HFFc6 (cell line): ENCODE measurements at places on chromosomes 2 and 18.
A peak's percentile ranks its signal among the peaks of the same experiment; 100 is the strongest.

GRCh38 chr2:52686935-52687334 is 1080.7 kb upstream of the CHAC2 start:
- no peak for DNase-seq

- DNase-seq: peak; percentile 51
Measured at GRCh38 chr2:217713395-217714286, 289.2 kb downstream of the TNS1 start.

DNA sequence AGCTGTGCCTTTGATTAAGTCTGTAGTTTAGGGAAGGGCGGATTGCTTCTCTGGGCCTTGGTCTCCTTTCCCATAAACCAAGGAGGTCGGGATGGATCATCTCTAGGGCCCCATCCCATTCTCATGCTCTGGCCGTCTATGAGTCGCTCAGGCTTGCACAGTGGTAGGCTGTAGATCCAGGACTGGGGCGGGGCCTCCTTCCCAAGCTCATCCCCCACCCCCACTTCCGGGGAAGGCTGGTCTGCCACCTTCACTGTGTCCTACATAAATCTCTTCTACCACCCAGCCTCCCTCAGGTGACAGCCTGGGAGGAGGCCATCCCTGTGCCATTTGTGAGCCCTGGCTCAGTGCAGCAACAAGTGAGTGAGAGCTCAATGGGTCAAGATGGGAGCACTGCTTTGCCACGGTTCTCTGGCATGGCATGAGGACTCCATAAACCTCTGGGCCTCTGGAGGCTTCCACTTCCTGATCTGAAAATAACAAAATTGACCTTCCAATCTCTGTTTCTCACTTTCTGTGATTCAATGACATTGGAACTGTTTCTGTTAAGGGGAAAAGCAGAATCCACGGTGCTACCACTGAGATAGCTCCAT is 68.5 kb downstream of the SUMO1 start:
- no peak for DNase-seq

- peak; percentile 80 for DNase-seq
Measured at GRCh38 chr2:160869411-160869810, 290.8 kb upstream of the TANK start.

DNA sequence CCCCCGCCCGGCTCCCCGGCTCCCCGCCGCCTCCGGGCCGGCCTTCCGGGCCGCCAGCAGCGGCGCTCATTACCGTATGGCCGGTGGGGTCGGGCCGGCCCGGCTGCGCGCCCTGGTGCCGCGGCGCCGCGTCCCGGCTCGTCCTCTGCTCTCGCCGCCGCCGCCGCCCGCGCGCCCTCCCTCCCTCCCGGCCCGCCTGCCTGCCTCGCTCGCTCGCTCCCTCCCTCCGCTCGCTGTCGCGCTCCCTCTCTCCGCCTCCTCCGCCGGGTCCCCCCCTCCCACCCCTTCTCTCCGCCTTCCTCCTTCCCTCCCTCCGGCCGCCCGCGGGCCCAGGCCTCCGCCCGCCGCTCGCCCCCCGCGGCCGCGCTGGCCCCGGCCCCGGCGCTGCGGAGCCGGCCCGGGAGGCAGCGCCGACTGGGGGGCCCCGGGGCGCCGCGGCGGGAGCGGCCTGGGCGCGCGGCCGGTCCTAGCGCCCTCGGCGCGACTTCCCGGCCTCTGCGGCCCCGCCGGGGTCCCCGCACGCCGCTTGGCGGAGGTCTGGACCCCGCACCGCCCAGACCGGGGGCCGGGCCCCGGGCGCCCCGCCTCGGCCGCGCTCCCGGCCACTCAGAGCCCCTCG is at the start of gene DNMT3A:
Gene DNMT3A (minus strand): TSS at position 173 of the 619 bp plus-strand sequence. CDS start 27,941 bp downstream, outside the sequence.
- DNase-seq: no peak

DNA sequence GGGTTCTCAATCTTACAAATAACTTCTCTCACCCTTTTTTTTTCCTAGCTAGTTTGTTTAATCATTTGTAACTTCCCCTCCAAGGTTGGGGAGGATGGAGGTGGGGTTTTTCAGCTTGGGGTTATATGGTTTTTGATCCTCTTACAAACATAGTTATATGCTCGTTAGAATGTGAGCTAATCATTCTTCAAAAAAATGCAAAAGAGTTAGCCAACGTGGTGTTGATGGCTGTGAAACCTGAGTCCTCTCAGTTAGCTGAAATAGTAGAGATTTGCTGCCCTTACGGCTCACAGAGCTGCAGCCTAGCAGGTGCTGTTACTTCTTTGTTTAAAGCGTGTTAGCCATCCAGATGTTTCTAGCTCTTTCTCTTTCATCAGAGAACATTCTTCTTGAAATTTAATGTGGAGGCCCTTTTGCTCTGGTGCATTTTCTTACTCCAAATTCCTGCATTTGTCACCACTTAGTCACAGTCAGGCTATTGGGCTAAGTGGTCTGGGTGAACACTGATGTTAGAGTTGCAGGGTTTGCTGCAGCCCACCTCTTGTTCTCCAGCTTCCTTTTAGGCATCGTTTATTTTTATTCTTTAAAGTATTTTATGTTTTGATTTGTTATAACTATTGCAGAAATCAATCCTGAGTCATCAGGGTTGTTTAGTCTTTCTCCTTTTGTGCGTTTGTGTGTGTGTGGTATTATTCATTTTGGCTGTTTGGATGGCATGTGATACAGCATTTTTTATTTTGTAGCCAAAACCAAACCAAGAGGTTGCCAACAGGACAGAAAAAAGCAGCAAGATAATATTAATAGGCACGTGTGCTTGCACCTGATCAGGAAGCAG is 41.1 kb downstream of the LIMS1 start:
- DNase-seq: peak; percentile 80

DNA sequence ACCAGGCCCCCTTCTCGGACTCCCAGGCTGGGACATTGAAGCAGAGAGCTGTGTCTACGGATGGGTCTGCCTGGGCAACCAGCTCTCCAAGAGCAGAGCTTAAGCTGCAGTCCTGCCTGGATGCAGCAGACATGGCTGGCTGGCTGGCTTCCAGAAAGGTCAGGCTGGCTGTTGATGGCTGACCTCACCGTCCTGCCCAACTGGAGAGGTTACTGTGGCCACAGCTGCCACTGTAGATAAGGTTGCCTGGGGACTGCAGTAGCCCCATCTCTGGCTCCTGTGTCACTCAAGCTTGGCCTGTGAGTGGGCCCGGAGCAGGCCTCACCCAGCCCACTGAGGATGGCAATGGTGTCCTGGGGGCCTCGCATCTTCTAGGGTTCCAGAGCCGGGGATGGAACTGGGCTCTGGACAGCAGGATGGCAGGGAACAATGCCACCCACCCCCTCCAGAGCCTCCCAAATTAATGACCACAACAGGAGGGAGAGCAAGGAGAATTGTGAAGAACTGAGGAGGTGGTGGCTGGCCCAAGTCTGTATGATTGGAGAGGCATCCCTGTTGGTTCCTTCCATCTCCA is 37.0 kb upstream of the FOSL2 start:
- DNase-seq: no peak

GRCh38 chr2:96618596-96619283 is 19.4 kb downstream of the KANSL3 start:
- DNase-seq: no peak

GRCh38 chr2:42233976-42234441 is 64.9 kb downstream of the EML4 start:
- DNase-seq: peak; percentile 6

DNA sequence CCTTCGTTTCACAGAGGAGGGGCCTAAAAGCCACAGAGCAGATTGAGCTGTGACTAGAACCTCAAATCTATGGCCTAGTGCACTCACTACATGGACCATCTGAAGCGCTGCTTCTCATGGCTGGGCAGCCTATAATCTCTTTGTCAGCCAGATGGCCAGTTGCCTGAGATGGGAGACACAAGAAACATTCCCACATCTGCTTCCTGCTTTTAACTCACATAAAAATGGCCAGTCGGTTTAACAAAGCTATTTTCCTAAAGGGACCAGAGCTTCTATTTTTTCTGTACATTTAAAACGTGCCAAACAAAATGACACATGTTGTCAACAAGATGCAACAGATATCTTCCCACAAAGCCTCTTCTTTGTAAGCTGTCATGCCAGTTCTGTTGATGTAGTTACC is 173.8 kb downstream of the GFPT1 start:
- no peak for DNase-seq

DNA sequence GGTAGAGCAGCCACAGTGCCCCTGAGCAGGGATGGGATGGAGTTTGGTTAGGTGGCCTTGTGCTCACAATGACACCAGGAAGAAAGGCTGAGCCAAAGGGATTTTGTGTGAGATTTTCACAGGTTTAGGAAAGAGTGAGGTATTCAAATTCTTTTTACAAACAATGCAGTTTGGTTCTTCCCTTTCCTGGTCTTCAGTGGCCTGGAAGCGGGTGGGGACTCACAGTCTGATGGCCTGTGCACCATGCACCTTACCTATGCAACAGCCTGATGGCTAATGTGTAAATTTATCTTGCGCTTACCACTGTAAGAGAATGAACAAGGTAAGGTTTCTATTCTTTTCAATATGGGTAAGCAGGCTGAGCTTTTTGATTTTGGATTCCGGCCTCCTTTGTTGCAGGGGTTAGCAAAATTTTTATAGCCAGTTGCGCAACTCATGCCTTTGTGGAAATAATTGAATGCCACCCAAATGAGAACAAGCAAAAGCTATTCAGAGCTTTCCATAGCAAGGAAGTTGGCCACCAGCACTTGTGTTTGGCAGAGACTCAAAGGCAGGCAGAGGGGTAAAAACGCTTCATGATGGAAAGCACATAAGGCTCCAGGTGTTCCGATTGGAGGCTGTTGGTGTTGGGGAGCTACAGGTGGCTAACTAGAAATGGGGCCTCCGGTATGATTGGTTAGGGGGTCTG is 23.8 kb upstream of the IL1R2 start:
- DNase-seq: no peak

- DNase-seq: no peak
Measured at GRCh38 chr2:16189029-16189835, 248.9 kb downstream of the MYCN start.

- no peak for DNase-seq
Measured at GRCh38 chr18:22510697-22511096, 93.0 kb upstream of the CTAGE1 start.

DNA sequence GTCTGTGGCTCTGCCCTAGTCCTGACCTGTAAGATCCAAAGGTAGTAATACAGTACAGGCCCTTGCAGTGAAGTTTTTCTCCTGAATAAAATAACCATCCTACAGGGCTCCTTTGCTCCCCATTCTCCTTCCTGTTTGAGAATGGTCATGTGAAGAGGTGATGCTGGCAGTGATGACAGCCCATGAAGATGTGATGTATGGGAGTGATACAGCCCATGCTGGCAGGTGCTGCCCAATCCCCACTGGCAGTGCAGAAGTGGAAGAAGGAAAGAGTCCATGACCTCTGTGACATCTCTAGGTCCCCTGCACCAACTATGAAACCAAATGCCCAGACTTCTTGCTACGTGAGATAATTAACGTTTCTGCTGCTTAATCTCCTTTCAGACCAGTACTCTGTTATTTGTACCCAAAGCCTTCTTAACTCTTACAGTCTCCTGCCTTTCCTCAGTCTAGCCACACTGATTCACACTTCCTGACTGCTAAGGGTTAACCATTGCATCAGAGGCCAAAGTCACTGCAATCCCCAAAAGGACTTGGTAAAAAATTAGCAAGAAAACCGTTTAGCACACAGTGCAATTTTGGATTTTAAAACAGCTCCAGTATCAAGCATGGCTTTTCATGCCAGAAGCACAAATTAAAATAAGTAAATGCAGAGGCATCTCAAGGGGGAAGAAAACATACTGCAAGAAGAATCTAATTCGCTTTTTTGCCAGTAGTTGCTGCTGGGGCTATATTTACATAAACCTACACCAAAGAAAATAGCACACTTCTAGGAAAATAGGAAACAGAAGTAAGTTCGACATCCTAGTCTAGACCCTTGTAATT is 98.0 kb downstream of the STK39 start:
- DNase-seq: no peak

- DNase-seq: no peak
Measured at GRCh38 chr2:60885683-60886082, 4.3 kb downstream of the REL start.

DNA sequence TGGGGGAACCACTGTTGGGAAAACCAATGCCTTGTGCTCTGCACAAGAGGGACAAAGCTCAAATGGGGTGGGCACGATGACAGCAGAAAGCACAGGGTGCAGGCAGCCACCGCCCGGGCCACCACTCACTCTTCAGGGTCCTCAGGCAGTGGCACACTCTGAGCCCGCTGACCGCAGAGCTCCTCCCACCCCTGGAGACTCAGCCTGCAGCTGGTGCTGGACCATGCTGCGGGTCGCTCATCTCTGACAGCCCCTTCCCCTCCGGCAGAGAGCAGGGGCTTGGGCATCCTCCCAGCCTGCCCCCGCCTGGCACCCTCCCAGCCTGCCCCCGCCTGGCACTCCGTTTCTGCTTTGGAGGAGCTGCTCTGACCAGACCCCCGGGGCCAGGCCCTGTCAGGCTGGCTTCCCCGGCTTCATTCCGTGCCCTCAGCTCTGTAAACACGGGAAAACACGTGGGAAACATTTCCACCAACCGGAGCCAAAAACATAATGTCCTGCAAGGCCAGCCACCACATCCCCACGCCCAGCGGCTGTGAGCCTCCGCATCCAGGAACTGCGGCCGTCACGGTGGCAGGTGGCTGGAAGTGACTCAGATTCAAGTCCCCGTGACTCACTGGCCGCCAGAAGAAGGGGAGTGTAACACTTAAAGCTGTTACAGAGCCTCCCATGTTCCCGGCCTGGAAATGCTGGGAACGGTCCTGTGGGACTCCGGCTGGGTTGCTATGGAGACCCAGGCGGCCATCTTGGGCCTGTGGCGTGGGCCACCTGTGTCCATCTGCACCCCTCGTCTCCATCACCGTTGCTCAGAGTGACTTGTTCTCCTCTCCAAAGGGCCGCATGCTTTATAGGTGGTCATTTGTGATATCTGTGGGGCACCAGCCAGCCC is 6.8 kb upstream of the SNED1 start:
- peak; percentile 95 for DNase-seq

GRCh38 chr2:85380048-85380447 is 25.5 kb downstream of the ELMOD3 start:
- DNase-seq: no peak

DNA sequence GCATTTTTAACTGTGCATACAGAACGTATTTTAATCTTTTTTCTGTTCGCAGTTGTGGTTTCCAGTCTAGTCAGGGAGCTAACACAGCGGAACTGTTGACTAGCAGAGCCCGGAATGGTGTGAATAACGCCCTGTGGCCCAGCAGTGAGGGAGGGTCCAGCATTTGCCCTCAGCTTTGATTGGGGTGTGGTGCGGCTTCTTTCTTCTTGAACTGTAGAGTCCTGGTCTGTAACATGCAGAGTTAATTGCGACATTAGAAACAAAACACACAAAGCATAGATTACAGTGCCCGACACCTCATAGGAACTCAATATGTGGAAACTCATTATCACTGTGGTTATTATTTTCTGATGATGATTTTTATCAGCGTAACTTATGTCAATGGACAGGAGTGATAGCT is 253.6 kb downstream of the SOX11 start:
- no peak for DNase-seq

DNA sequence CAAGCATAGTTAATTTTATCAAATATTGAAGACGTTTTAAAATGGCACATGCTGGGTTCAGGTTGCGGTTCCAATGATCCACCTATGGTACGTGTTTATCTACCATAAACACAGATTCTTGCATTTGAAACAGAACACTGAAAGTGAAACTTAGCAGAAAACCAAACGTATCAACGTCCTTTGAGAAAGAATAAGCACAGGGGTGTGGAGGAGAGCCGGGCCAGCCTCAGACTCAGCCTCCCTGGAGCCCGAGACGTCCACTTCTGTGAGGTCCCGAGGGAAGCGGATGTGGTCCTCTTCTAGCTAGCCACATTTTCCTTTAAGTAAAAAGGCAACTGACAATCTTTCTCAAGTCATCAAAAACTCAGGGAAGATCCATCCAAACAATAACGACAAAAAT is 195.9 kb downstream of the RTP5 start:
- no peak for DNase-seq
